Ascending aorta (tissue), 2 donors: ENCODE measurements at places on chromosomes 16 and 17. TPM values are rescaled to one million over a fixed set of nuclear protein-coding genes. Genes with fewer than 3 reads are reported as not detected.

GRCh38 chr16:78325468-78326352 lies 226.3 kb downstream of the WWOX start:
- H3K4me3 ChIP-seq, result no peak overlapping the region
- H3K27ac ChIP-seq, result no peak overlapping the region
- H3K36me3 ChIP-seq, result no peaks in the 10 kb centered on the region

- no peaks in the 10 kb centered on the region for H3K27me3 ChIP-seq
- H3K27ac ChIP-seq, result no peak overlapping the region
- DNase-seq, result no peak
- no peak overlapping the region for H3K4me3 ChIP-seq
- peaks cover 13% of the 10 kb centered on the region for H3K4me1 ChIP-seq
- no peaks in the 10 kb centered on the region for H3K36me3 ChIP-seq
Measured at GRCh38 chr17:6551869-6552531, 4.4 kb downstream of the PITPNM3 start.

DNA sequence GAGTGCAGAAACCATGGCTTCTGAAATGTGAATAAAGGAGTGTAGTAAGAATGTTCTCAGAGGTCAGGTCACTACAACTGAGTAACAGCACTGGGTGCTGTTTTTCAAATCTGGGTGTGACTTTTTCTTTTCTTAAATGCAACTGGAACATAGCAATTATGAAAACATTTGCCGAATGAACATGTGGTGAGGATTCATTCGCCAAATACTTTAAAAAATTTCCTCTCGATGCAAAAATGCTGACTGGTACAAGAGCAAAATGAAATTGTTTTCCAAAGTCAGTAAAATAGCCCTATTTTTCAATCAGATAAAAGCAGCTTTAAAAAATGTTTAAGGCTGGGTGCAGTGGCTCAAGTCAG lies 18.6 kb downstream of the ZDHHC7 start:
- DNase-seq, result no peak
- H3K27ac ChIP-seq, result peak overlapping the region; percentile 90
- H3K4me1 ChIP-seq, result peaks cover 14% of the 10 kb centered on the region
- H3K27me3 ChIP-seq, result no peaks in the 10 kb centered on the region
- H3K4me3 ChIP-seq, result no peak overlapping the region
- H3K36me3 ChIP-seq, result peaks cover 31% of the 10 kb centered on the region

GRCh38 chr16:4696172-4696904 lies 3.0 kb downstream of the NUDT16L1 start:
- H3K27ac ChIP-seq, result peak overlapping the region; percentile 83
- no peaks in the 10 kb centered on the region for H3K27me3 ChIP-seq
- peaks cover 15% of the 10 kb centered on the region for H3K4me1 ChIP-seq
- H3K36me3 ChIP-seq, result peaks cover 50% of the 10 kb centered on the region
- DNase-seq, result peak; percentile 73

DNA sequence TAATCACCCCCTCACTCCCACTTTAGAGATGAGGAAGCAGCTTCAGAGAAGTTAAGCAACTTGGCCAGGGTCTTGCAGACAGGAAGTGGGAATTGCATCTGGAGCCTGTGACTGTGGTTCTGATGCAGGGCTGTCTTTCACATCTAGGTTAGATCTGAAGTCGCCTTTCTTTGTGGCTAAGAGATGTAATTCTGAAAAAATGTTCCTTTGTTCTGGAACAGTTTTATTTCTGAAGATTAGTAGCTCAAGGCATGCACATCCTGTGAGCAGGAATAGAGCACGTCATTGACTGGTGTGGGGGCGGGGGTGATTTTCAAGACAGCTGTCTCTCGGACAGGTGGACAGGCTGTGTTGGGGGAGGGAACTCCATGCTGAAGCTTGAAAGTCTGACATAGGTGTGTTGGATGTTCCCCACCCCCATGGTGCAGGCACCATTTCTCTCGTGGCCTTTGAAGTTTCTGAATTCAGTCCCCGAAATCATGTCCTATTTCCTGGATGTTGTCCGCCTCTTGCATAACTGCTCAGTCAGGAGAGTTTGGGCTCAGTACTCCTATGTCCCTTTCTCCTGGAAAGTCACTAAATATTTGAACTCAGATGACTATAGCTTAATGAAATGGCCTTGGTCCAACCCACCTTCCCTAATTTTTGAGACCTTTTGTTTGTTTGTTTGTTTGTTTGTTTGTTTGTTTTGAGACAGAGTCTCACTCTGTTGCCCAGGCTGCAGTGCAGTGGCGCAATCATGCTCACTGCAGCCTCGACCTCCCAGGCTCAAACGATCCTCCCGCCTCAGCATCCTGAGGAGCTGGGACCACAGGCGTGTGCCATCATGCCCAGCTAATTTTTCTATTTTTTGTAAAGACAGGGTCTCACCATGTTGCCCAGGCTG lies 21.0 kb upstream of the HERPUD1 start:
- peaks cover 10% of the 10 kb centered on the region for H3K4me1 ChIP-seq
- no peaks in the 10 kb centered on the region for H3K27me3 ChIP-seq
- no peak overlapping the region for H3K27ac ChIP-seq
- DNase-seq, result peak; percentile 72
- H3K36me3 ChIP-seq, result no peaks in the 10 kb centered on the region
- no peak overlapping the region for H3K4me3 ChIP-seq

DNA sequence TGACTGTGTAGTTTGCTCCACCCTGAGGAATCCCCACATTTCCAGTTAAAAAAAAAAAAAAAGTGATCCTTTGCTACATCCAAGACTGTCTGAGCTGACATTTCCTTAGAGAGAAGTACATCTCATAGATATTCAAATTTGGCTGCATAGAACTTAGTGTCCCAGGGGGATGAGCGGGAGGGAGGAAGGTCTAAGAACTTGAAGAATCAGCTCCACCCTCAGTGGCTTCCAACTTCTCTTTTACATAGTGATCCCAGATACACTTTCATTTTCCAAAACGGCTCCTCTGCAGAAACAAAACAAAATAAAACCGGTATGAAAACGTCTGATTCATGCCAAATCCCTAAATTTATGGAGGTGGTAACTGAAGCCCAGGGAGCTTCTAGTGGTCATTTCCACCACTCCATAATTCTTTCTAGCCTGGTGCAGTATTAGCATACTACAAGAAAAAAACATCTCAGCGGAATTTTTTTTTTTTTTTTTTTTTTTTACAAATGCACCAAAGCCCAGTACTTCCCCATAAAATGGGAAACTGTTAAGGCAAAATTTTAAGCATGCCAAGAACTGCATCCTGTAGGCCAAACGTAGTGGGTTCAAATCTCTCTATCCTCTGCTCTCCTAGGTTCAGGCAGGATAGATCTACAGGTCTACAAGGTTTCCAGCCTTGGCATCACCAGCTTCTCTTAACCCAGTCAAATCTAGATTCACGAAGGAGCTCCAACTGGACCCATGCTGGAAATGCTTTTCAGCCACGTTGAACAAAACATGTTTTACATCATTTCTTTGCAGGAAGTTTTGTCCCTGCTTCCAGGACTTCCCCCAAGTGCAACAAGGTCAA lies 29.3 kb downstream of the MAF start:
- H3K27me3 ChIP-seq, result no peaks in the 10 kb centered on the region
- H3K27ac ChIP-seq, result no peak overlapping the region
- peak overlapping the region; percentile 34 for H3K4me3 ChIP-seq

DNA sequence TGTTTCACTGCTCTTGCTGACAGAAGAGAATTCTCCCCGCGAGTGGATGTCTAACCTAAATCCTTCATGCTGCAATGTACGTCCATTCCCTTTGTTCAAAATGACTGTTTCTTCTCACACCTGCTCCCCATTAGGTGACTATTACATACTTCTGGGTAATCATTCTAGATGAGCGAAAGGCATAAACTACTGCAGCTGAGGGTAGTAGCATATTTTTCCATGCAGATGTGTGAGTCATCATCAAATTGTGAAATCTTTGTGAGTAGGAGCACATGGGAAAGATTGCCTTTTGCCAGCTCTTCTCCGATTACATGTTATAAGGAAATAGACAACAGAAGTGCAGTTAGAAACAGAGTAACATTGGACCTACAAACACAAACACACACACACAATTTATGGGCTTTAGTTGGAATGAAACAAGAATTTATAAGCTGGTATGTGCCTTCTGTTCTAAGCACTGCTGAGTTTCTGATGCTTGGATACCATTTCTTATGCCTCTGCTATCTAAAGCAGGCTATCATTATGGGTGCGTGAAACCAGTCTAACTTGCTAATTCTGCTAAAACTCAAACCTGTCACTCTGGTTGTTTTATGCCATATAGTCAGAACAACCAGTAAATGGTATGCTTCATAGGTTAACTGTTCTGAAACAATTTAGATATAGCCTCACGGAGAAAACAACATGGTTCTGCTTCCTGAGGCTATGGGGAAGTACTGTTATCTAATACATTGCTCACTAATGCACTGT lies 346.9 kb upstream of the PSMD7 start:
- no peaks in the 10 kb centered on the region for H3K36me3 ChIP-seq
- H3K27me3 ChIP-seq, result no peaks in the 10 kb centered on the region
- H3K27ac ChIP-seq, result no peak overlapping the region
- H3K4me3 ChIP-seq, result no peak overlapping the region
- DNase-seq, result no peak

- no peak for DNase-seq
- H3K27ac ChIP-seq, result peak overlapping the region; percentile 93
- no peaks in the 10 kb centered on the region for H3K27me3 ChIP-seq
Measured at GRCh38 chr16:50600582-50601283, 52.5 kb downstream of the NKD1 start.

DNA sequence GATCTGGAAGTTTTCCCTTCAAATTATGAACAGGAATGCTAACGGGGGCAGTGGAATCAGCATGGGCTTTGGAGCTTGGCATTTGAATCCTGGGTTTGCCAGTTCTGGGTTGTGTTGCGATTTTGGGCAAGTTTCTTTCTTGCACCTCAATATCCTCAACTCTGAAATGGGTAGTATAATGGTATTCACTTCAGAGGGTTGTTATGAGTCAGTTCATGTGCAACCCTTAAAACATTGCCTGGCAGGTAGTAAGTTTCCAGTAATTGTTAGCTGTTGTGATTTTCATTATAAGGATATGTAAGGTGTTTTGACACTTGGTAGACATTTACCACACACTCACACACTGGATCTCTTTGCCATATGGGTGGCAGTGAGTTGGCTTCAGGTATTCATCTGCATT lies 33.4 kb downstream of the SNX29 start:
- DNase-seq, result no peak
- peaks cover 1% of the 10 kb centered on the region for H3K36me3 ChIP-seq

- H3K27ac ChIP-seq, result no peak overlapping the region
- DNase-seq, result no peak
- no peaks in the 10 kb centered on the region for H3K36me3 ChIP-seq
- no peaks in the 10 kb centered on the region for H3K27me3 ChIP-seq
Measured at GRCh38 chr17:79304884-79305283, 230.3 kb downstream of the ENGASE start.

GRCh38 chr17:31411707-31412285 lies 20.3 kb downstream of the RAB11FIP4 start:
- H3K36me3 ChIP-seq, result no peaks in the 10 kb centered on the region
- no peak overlapping the region for H3K4me3 ChIP-seq
- H3K4me1 ChIP-seq, result no peaks in the 10 kb centered on the region

- no peak overlapping the region for H3K27ac ChIP-seq
- H3K4me1 ChIP-seq, result no peaks in the 10 kb centered on the region
- peaks cover 69% of the 10 kb centered on the region for H3K36me3 ChIP-seq
- H3K27me3 ChIP-seq, result no peaks in the 10 kb centered on the region
- no peak for DNase-seq
Measured at GRCh38 chr16:87332150-87332549, 15.0 kb upstream of the C16orf95 start.

- H3K27me3 ChIP-seq, result no peaks in the 10 kb centered on the region
Measured at GRCh38 chr17:4719684-4720221, 9.3 kb downstream of the ARRB2 start.

- H3K27ac ChIP-seq, result peak overlapping the region; percentile 97
- H3K36me3 ChIP-seq, result peaks cover 46% of the 10 kb centered on the region
- no peaks in the 10 kb centered on the region for H3K27me3 ChIP-seq
- H3K4me1 ChIP-seq, result peaks cover 39% of the 10 kb centered on the region
- peak overlapping the region; percentile 53 for H3K4me3 ChIP-seq
- no peak for DNase-seq
Measured at GRCh38 chr16:69930117-69930776, 20.9 kb upstream of the CLEC18A start.

DNA sequence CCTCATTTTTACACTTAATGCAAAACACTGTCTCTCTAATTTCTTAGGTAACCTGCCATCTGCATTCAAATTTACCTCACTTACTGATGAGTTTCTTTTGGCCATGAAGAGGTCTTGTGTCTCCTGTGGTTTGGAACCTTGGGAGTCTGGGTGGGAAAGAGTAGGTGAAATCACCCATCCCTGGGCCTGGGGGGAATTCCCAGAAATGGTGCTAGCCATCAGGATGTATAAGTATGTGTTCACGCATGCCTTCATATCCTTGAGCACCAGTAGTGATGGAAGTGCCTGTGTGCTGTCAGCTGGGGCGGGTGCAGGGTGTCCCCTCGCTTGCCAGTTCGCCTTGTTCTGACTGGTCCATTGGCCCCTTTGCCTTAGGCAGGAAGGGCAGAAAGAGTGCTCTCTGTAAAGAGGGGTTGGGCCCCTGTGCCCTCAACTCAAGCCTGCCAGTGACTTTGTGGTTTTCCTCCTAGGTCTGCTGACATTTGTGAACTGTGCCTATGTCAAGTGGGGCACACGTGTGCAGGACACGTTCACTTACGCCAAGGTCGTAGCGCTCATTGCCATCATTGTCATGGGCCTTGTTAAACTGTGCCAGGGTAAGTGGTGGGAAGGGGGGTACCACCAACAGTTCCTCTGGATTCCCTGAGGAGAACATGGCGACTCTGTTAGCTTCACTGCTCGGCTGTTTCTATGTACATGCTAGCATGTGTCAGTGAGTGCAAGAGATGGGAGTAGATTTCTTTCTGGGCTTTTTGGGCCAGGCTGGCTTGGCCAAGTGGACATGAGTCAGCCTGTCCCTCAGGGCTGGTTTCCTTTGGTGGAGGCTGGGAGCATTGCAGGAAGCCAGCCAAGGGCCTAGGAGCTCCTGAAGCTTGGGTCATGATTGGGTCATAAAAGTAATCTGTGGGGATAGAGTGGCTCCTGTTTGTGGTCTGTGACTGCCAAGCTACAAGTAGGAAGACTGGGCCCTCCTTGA lies 23.2 kb downstream of the SLC7A6OS start:
- peak; percentile 65 for DNase-seq
- peaks cover 39% of the 10 kb centered on the region for H3K4me1 ChIP-seq
- H3K36me3 ChIP-seq, result peaks cover 32% of the 10 kb centered on the region
- no peak overlapping the region for H3K4me3 ChIP-seq
- H3K27ac ChIP-seq, result peak overlapping the region; percentile 85

GRCh38 chr17:15502369-15503112 lies 35.1 kb upstream of the CDRT4 start:
- no peaks in the 10 kb centered on the region for H3K27me3 ChIP-seq
- H3K36me3 ChIP-seq, result no peaks in the 10 kb centered on the region
- peak overlapping the region; percentile 29 for H3K4me3 ChIP-seq
- no peak for DNase-seq

Gene MYL4
- total RNA-seq, result not detected

Gene KIF1C
- total RNA-seq, result 94.0 TPM

Gene ARL4D
- 3.3 TPM for total RNA-seq

Gene CTRL
- total RNA-seq, result 0.43 TPM

Gene CACNG1
- not detected for total RNA-seq
